Stimulated activated CD8-positive, alpha-beta memory T cell treated with anti-CD3 and anti-CD28 coated beads, Interleukin-2, amount 100 ng/mL, for 1 hour (primary cell): ENCODE measurements at places on chromosomes 2 and 18.

DNA sequence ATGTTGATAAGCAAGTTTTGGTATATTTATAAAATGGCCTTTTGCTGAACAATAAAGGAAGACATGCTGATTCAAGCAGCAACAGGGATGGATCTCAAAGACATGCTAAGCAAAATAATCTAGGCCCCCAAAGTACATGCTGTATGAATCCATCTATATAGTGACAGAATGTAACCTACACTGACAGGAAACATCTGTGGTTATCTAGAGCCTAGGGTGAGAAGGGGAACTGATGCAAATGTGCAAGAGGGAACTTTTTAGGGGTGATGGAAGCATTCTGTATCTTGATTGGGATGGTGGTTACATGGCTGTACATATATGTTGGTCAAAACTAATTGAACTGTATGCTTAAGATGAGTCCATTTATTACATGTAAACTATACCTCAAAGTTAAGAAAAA is 24.2 kb downstream of the CNRIP1 start:
- DNase-seq, result no peak

- DNase-seq, result no peak
These were observed 95.7 kb upstream of the POU3F3 start for GRCh38 chr2:104758199-104758620.

DNA sequence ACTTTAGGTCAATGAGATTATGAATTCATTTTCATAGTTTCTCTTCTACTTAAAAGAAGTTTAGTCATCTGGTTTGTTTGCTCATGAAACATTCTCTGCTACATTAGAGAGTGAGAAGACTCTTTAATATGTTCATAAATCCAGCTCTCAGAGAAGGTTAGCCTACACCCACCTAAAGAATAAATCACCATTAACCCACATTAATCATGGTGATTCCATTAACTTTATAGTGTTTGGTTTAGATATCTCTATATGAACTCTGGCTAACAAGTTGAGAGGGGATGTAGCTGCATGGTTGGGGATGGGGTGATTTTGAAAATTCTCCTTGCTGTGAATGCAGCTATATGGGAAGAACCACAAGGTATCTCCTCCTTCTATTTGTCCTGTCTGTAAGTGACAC is 10.7 kb downstream of the TFPI start:
- DNase-seq, result no peak

DNA sequence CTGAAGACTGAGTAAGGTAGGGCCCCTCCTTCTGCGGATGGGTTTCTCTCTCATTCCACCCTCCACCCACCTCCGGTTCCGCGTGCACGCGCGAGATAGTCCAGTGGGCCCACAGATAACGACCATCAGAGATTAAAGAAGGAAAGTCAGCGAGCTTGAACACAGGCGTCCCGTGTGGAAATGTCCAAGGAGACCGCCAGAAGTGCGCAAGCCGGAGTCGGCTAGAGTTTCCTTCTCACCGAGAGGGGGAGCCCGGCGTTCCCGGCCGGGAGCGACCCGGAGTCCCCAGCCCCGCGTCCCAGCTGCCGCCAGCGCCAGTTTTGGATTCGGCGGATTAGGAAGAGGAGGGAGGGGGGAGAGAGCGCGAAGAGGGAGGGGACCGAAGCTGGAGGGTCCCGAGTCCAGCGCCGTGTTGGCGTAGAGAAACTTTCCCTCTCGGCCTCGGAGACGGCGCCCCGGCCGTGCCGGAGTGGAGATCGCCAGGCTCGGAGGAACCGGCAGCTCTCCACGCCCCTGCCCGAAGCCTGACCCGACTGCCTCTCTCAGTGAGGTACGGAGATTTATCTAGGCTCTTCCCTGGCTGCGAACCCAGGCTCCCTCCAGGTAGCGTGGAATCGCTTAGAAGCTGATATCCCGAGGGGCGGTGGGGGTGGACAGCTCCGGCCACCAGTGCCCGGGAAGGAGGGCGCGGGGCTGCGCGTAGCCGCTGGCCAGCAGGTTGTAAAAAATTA is at the start of gene GULP1:
Gene GULP1 (plus strand): TSS at position 258 of the 731 bp plus-strand sequence. CDS start 185,829 bp downstream, outside the sequence.
- no peak for DNase-seq

GRCh38 chr18:5840547-5840946 is 54.8 kb downstream of the TMEM200C start:
- no peak for DNase-seq

GRCh38 chr2:59968441-59968840 is 585.0 kb downstream of the BCL11A start:
- DNase-seq, result no peak

- DNase-seq, result no peak
These were observed 71.2 kb downstream of the PLB1 start for GRCh38 chr2:28567061-28567471.

GRCh38 chr2:85165088-85165690 is 32.0 kb downstream of the TCF7L1 start:
- no peak for DNase-seq

DNA sequence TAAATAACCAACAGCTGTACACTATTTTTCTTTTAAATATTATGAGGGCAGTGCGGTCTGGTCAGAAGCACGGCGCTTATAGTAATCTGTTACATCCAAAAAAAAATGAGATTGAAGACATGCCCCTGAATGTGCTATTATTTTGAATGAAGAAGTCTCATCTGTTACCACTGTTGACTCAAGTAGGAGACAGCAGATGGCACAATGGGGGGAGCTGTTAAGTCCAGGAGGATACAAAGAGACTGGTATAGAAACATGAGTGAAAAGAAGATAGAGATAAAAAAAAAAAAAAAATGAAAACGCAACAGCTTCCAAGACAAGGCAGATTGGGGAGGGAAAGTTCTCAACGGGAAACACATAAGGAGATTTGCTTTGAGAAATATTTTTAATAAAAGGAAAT is 425.5 kb upstream of the PKDCC start:
- DNase-seq, result no peak

DNA sequence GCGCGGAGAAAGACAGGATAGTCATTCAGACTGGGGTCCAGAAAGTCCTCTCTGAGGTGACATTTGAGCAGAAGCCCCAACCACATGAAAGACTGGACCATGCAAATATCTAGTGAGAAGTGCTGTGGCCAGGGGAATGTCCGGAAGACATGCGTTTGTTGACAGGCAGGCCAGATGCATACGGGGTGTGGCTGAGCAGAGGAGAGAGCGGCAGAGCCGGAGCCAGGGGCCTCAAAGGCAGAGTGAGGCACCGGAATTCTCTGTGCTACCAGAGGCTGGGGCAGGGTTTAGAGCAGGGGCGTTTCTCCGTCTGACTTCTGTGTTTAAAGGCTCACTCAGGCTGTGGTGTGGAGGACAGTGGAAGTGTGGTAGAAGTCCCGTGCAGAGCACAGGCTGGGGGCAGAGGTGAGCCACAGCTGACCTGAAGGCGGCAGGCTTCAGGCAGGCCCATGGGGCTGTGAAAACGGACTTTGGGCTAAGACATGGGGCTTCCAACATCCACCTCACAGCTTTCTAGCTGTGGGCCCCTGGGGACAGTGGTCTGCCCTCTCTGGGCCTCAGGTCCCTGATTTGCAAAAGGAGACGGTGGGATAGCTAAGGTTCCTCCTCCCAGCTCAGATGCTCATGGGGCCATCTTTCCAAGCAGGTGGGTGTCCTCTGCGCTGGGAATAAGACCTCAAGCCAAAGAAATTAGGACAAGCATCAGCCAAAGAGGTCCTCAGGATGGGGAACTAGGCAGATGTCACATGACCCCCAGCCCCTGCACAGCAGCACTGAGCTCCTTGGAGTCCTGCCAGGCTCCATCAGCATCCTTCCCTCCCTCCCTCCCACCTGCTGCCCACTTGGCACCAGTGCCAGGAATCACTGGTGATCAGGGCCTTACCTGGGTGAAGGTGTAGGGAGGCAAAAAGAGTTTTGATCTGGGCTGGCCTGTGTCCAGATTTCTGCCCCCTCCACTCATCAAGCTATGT is 11.2 kb downstream of the RUFY4 start:
- no peak for DNase-seq

DNA sequence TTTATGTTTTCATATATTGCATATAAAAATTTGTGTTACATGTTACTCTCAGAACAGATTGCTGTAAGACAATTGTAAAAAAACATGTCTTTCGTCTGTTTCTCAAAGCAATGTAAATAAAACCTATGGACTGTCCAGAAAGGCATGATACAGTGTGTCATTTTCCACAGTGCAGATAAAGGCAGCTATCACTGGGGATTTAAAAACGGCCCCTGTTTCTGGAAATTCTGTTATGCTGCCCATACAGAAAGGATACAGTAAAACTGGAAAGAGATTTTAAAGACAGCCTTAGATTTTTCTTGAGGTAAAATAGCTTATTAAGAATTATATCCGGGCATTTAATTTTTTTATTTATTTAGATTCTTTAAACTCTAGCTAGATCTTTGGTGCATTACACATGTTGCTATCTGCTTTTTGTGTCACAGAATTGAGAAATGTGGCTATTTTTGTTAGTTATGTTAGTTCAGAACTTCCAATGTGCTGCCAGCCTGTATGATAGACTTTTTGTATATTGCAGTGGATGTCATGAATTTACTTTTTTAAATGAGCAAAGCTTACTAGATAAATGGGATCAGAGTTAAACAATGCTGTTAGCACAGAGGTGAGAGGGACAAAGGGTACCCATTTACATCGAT is 859 bp upstream of the INO80D start:
- no peak for DNase-seq

DNA sequence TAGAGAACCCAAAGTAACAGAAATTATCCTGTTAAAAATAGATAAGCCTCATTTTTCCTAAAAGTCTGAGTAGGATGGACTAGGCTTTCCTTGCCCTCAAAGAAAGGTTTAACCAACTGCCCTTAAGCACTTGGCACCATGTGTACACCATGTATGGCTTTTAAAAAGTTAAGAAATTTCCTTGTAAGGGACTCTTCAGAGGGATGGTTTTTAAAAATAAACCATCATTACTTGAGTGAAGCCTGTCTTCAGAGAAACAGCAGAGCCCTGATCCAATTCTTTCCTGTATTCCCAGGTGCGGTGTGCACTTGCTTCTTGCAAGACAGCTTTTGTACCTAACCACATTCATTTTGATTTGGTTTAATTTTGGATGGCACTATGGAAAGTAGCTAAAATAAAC is 1.1 kb upstream of the NEMP2 start:
- no peak for DNase-seq

DNA sequence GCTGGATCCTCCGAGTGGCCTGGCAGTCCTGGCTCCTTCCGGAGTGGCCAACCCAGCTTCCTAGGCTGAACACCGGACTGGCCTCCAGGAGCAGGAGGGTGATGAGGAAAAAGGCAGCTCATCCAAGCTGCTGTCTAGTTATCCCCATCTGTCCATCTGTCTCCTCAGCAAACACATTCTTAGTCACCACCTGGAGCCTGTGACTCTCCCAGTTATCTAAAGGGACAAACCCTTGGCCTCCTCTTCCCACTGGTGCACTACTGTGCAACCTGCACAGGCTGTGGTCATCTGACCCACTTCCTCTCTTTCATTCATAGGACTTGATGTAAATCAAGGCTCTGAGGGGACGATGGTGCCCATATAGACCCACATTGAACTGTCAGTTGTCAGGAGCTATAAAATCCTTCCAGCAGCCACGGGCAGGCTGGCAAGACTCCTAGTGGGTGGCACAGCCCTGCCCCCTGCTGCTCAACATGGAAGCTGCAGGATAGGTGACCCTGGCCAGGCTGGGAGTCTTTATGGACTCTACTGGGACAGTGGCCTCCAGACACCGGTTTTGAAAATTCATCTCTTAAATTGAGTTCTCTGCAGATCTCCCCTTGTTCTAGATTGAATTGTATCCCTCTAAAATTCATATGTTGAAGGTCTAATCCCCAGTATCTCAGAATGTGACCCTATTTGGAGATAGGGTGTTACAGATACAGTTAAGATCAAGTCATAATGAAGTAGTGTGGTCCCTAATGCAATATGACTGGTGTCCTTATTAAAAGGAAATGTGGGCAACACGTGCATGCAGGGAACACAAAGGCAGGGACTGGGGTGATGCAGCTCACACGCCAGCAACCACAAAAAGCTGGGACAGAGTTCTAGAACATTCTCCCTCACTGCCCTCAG is 29.3 kb upstream of the DUSP2 start:
- DNase-seq, result peak; percentile 73

DNA sequence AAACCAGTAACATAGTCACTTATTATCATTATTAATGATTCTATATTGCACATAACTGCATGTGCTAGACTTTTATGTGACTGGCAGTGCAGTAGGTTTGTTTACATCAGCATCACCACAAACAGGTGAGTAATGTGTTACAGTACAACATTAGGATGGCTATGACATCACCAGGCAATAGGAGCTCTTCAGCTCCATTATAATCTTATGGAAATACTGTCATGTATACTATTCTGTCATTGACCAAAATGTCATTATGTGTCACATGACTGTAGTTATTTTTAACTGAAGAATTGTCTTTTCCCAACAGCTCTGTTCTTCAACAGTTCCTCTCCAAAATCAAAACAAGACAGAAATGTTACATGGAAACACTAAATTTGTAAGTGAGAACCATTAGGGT is 96.3 kb downstream of the C18orf54 start:
- DNase-seq, result no peak

GRCh38 chr2:183283209-183283608 is 159.0 kb downstream of the NUP35 start:
- no peak for DNase-seq

DNA sequence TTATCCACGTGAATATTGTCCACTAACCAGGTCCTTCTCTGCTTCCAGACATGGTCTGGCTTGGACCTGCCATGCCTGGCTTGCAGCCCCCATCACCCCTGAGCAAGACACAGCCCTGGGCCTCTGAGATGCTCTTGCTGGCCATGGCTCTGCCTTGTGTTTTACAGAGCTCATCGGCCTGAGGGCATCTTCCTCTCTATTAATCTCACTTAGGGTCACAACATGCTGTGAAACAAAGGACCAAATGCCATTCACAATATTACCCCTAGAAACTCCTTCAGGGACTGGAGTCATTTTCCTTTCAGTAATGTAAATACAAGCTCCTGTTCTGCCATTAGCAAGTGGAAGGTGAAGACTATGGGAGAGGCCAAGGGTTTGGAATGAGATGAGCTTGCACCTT is 6.8 kb upstream of the TPO start:
- no peak for DNase-seq
